ENCODE measurements at places on chromosomes 3 and 15. TPM values are rescaled to one million over a fixed set of nuclear protein-coding genes. Genes with fewer than 3 reads are reported as not detected.

The CADPS gene
- total RNA-seq: 7.1 TPM

The MOBP gene
- 1.0 TPM for total RNA-seq

GRCh38 chr15:23853286-23853685, 166.2 kb upstream of the NDN start:
- DNase-seq: no peak

GRCh38 chr15:99845009-99845408, 111.8 kb upstream of the LYSMD4 start:
- no peak for DNase-seq

The U2SURP gene
- total RNA-seq: 139 TPM

- DNase-seq: no peak
These were observed 45.7 kb upstream of the ABI3BP start for GRCh38 chr3:101038880-101039279.
